ENCODE measurements at places on chromosomes 5 and 9. TPM values are rescaled to one million over a fixed set of nuclear protein-coding genes. Genes with fewer than 3 reads are reported as not detected.

CFAP157 gene
- total RNA-seq = 57.9 TPM

OR13C5 gene
- not detected for total RNA-seq

SLCO4C1 gene
- total RNA-seq = 38.6 TPM

FYB1 gene
- 42.9 TPM for total RNA-seq

NINJ1 gene
- 83.9 TPM for total RNA-seq

All from upper lobe of left lung (tissue), 6 donors.